ENCODE measurements at places on chromosomes 6 and 20.

DNA sequence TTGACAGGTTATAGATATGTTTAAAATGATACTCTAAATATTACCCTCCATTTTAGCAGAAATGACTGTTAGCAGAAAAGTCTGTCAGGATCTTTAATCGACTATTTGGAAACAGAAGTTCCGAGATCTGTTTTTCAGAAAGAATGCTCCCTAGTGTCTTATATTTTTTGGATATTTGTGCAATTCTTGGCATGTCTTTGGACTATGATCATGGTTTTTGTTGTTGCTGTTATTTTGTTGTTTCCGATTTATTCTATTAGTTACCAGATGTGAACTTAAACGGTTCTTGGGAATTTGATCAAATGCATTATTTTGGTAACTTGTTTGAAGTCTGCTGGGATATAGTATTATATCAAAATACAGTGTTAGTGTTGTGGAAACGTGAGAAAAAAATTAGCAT lies 106.4 kb upstream of the CEP162 start:
- no peak for DNase-seq

GRCh38 chr6:163420289-163420614 lies 5.7 kb downstream of the QKI start:
- DNase-seq: no peak

DNA sequence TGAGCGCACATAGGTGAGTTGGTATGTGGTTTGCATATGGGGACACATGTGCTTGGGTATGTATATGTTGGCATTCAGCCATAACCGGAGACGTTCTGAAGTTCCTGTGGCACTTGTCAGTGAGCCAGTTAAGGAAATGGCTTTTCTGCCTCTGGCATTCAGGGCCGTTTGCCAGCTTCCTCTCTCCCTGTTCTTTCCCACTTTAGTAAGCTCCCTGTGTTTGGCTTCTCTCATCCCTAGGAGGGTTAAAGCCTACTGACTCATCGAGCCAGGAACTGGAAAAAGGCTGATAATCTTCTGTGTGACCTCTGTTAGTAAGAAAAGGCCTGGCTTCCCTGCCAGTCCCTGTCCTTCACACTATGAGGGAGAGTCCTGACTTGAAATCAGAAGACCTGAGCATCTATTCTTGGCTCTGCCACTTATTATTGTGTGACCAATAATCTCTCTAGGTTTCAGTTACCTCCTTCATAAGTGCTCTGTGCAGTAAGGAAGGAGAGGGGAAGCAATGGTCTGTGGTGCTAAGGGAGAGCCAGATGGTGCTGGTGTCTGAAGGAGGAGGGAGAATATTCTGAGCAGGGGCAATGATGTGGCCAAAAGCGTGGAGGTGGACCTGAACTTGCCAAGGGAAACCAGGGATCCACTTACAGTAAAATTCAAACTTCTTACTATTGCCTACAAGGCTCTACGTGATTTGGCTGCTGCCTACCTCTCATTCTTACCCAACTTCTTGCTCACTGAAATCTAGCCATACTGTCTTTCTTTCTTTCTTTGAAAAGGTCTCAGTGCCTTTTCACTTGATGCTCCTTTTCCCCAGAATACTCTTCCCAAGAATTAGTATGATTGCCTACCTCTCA lies 31.4 kb downstream of the ACSS2 start:
- DNase-seq: no peak

- DNase-seq: no peak
These were observed 63.6 kb downstream of the CBFA2T2 start for GRCh38 chr20:33553516-33553915.

GRCh38 chr6:87945181-87945580 lies 102.5 kb upstream of the SPACA1 start:
- DNase-seq: no peak

DNA sequence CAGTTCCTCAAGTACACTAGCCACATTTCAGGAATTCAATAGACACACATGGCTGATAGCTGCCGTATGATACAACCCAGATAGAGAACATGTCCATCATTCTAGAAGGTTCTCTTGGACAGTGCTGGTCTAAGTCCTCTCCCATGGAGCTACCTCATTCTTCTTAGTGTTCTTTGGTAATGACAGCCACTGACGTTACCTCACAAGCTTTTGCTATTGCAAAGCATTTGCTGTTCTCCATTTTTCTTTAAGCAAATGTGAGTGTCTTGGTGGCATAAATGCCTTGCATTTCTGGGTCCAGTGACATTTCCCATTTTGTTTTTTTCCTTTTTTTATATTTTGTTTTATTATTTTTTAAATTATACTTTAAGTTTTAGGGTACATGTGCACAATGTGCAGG lies 8.3 kb upstream of the CEBPB start:
- DNase-seq: no peak
